HT1080 (cell line): ENCODE measurements at places on chromosomes 3 and 15. TPM values are rescaled to one million over a fixed set of nuclear protein-coding genes. Genes with fewer than 3 reads are reported as not detected.

DNA sequence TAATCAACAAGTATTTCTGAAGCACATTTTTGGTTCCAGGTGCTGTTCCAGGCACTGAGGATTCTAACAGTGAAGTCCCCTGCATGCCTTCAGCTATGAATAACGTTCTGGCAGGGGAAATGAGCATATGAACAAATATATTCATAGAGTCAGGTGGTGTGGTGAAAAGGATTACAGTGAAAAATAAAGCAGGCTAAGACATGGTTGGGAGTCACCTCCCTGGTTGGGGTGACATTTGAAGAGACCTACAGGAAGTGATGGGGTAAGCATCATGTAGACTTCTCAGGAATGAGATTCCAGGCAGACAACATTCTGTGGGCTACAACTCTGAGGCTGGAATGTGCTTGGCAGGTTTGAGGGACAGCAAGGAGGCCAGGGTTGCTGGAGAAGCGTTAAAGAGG, 15.0 kb downstream of the FRMD4B start:
- DNase-seq = peak; percentile 78

- DNase-seq = no peak
Measured at GRCh38 chr3:185250247-185250646, 3.6 kb downstream of the EHHADH start.

GRCh38 chr15:34206011-34206410, 3.9 kb downstream of the KATNBL1 start:
- DNase-seq = peak; percentile 32

- DNase-seq = peak; percentile 86
Measured at GRCh38 chr3:177679568-177680471, 482.5 kb upstream of the TBL1XR1 start.

DNA sequence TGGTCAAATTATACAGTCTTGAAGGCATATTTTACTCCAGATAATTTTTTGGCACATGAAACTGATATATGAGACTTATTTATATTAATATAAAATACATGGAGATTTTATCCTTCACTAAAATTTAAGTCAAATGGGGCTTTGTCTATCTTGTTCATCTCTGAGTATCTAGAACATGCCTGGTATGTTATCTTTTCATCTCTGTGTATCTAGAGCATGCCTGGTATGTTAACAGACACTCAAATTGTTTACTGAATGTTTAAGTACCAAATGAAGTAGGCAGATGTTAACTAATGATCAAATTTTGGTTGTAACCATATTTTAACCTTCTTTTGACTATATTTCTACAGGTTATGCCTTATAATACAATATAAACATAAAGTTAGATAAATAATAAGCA, 7.7 kb downstream of the GTF2A2 start:
- DNase-seq = no peak

- DNase-seq = no peak
Measured at GRCh38 chr15:26537663-26538062, 235.2 kb downstream of the GABRB3 start.

DNA sequence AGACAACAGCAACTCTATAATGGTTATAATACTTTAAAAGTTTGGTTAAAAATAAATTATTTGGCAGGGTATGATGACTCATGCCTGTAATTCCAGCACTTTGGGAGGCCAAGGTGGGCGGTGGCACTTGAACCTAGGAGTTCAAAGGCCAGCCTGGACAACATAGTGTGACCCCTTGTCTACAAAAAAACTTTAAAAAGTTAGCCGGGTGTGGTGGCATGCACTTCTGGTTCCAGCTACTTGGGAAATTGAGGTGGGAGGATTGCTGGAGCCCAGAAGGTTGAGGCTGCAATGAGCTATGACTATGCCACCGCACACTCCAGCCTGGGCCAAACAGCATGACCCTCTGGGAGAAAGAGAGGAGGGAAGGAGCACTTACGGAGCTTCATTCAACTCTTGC, 7.7 kb upstream of the TRPC1 start:
- no peak for DNase-seq

- DNase-seq = no peak
Measured at GRCh38 chr15:77853910-77854309, 221.2 kb upstream of the LINGO1 start.

- no peak for DNase-seq
Measured at GRCh38 chr15:55638764-55639163, 50.6 kb upstream of the PYGO1 start.

DNA sequence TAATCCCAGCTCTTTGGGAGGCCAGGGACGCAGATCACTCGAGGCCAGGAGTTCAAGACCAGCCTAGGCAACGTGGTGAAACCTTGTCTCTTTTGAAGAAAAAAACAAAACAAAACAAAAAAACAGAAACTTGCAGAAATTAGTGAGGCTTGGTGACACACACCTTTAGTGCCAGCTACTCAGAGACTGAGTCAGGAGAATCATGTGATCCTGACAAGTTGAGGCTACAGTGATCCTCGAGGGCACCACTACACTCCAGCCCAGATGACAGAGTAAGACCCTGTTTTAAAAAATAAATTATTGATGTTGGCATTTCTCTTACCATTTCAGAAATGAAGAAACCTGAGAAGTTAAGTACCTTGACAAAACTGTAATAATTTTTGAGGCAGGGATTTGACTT, 44.6 kb upstream of the CCNB2 start:
- no peak for DNase-seq

GRCh38 chr15:73225358-73226015, 143.3 kb downstream of the HCN4 start:
- peak; percentile 39 for DNase-seq

GRCh38 chr15:55740981-55741832, 1.7 kb downstream of the PRTG start:
- DNase-seq = no peak

- peak; percentile 55 for DNase-seq
Measured at GRCh38 chr3:152853196-152853595, 18.3 kb downstream of the P2RY1 start.

DNA sequence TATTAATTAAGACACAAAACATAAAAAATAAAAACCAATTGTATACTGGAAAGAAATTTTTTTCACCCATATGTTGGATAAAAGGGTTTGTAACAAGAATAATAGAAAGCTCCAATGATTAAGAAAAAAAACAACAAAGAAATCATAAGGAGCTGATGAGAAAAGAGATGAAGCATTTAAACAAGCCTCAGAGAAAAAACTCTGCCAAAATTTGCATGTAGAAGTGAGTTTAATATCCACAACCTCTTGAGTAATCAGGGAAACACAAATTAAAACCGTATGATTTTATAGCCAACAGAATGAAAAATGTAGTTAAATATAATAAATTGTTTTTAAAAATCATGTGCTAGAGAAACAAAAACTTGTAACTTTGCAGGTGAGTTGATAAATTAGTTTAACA, 192.9 kb downstream of the BCHE start:
- no peak for DNase-seq

- no peak for DNase-seq
Measured at GRCh38 chr3:133367403-133367802, 32.5 kb upstream of the BFSP2 start.

DNA sequence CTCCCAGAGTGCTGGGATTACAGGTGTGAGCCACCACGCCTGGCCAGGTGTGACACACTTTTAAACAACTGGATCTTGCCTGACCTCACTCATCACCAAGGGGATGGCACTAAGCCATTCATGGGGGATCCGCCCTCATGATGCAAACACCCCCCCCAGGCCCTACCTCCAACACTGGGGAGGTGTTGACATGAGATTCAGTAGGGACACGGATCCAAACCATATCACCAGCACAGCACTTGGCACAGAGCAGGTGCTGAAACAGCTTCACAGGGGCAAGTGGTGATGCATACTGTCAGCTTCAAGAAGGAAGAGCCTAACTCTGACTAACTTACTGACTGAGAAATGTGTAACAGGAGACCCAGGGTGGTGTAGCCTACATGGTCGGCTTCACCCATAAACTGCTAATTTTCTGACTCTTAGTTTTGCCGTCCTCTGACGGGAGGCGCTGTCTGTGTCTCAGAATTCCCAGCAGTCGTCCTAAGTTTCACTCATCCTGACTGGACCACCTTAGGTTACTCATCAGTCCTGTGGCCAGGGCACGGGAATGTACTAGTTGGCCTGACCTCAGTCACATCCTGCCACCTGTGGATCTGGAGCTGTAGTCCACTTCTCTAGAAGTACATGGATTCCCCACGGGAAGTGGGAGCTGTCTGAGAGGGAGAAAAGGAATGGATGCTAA, 81.9 kb upstream of the PLXNA1 start:
- peak; percentile 86 for DNase-seq

GRCh38 chr15:95293456-95294031, 1037.0 kb upstream of the NR2F2 start:
- DNase-seq = no peak

GRCh38 chr3:62558549-62559112, 185.3 kb upstream of the FEZF2 start:
- DNase-seq = peak; percentile 49

GRCh38 chr3:39115870-39116269, 8.4 kb downstream of the TTC21A start:
- no peak for DNase-seq

- DNase-seq = no peak
Measured at GRCh38 chr3:141853081-141853601, 23.3 kb upstream of the ATP1B3 start.

- no peak for DNase-seq
Measured at GRCh38 chr15:97189162-97189780, 771.2 kb upstream of the ARRDC4 start.

- DNase-seq = no peak
Measured at GRCh38 chr3:27385504-27385903, 16.3 kb upstream of the NEK10 start.

- no peak for DNase-seq
Measured at GRCh38 chr3:13010780-13011572, 62.3 kb downstream of the IQSEC1 start.

CISH gene
- total RNA-seq = 0.10 and 0.53 TPM in 2 replicates

NTRK3 gene
- 0.10 TPM in 1 of 2 replicates, not detected in the other for total RNA-seq

GOLGA6L2 gene
- total RNA-seq = not detected in 2 replicates

GPR62 gene
- total RNA-seq = 0.08 and 0.23 TPM in 2 replicates

SH2D7 gene
- not detected in 2 replicates for total RNA-seq

PLA1A gene
- total RNA-seq = not detected in 2 replicates

IMP3 gene
- 189 and 195 TPM in 2 replicates for total RNA-seq
